Stimulated activated CD4-positive, alpha-beta T cell treated with anti-CD3 and anti-CD28 coated beads, Interleukin-2, amount 100 ng/mL, for 24 hours (primary cell): ENCODE measurements at places on chromosomes 2 and 18.

DNA sequence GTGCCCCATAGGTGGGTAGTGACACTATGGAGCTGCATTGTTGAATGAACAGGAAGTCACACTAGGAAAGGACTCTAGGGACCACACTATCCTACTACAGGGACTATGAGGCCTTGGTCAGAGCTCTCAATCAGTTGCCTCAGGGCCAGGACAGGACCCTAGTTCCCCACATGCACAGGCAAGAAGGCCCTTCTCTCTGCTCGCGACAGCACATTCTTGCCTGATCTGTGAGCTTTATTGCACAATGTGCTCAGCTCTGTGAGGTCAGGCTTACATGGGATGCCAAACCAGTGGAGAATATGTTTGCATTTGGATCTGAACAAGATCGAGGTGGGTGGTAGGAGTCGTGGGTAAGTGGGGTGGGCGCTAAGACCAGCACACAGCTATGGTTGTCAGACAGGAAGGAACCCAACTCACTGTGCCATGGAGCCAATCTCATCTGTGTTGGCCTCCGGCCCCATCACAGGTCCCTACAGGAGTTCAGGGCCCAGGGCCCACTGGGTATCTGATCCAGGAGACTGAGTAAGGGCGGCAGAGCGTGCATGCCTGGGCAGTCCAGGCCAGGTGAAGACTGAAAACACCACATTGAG, 8.0 kb downstream of the PCARE start:
- no peak for DNase-seq

GRCh38 chr2:17416884-17417391, 101.3 kb downstream of the RAD51AP2 start:
- DNase-seq: no peak

- no peak for DNase-seq
These were observed 1.4 kb upstream of the SLC20A1 start for GRCh38 chr2:112644155-112644932.

GRCh38 chr2:11876889-11877288, 130.5 kb downstream of the LPIN1 start:
- DNase-seq: no peak

- no peak for DNase-seq
These were observed 113.2 kb downstream of the MRO start for GRCh38 chr18:50706651-50707050.

- no peak for DNase-seq
These were observed 26.8 kb downstream of the MOGAT1 start for GRCh38 chr2:222698276-222698675.

GRCh38 chr2:135590619-135591260, 59.5 kb downstream of the R3HDM1 start:
- no peak for DNase-seq

- no peak for DNase-seq
These were observed 2026.1 kb upstream of the CELF4 start for GRCh38 chr18:39591649-39592048.

GRCh38 chr2:186459009-186459408, 27.1 kb upstream of the ZC3H15 start:
- no peak for DNase-seq

GRCh38 chr2:142422769-142423168, 292.0 kb upstream of the LRP1B start:
- DNase-seq: no peak

- no peak for DNase-seq
These were observed 558 bp downstream of the MRPS5 start for GRCh38 chr2:95121093-95121406.

DNA sequence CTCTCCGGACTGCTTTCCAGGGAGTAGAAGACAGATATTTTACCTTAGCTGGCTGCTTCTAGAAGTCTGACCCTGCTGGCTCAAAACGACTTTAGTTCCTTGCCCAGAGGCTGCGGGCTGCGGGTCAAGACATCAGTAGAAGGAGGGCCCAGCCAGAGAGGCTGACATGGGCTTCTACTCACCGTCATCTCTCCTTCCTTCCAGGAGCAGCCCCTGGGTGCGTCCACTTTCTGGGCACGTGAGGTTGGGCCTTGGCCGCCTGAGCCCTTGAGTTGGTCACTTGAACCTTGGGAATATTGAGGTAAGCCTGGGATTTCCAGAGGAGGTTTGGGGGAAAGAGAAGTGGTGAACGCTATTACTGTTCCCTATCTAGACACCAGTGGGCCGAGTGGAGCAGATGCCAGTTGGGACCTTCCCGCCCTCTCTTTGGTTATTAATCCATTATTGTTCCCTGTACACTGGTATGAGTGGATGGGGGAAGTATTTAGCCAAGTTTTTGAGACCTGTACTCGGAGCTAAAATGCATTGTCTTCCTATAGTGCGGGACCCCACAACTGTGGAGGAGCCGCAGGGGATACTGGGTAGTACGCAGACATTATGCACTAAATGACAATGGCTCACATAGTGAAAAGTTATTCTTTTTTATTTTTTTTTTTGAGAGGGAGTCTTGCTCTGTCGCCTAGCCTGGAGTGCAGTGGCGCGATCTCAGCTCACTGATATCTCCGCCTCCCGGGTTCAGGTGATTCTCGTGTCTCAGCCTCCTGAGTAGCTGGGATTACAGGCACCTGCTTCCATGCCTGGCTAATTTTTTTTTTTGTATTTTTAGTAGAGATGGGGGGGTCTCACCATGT, 26.3 kb upstream of the CASP8 start:
- peak; percentile 24 for DNase-seq

GRCh38 chr2:789529-789928, 112.3 kb upstream of the TMEM18 start:
- peak; percentile 12 for DNase-seq

GRCh38 chr18:74524097-74524496, 10.2 kb upstream of the CNDP1 start:
- no peak for DNase-seq

DNA sequence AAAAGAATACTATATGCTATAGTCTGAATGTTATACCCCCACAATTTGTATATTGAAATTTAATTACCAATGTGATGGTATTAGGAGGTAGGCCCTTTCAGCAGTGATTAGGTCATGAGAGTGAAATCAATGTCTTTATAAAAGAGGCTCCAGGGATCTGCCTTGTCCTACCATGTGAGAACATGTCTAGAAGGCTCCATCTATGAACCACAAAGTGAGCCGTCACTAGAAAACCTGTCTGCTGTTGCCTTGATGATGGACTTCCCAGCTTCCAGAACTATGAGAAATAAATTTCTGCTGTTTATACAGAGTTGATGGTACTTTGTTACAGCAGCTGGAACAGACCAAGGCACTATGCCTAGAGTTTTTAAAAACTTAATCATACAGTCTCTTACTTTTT, 46.3 kb upstream of the FAM124B start:
- no peak for DNase-seq

DNA sequence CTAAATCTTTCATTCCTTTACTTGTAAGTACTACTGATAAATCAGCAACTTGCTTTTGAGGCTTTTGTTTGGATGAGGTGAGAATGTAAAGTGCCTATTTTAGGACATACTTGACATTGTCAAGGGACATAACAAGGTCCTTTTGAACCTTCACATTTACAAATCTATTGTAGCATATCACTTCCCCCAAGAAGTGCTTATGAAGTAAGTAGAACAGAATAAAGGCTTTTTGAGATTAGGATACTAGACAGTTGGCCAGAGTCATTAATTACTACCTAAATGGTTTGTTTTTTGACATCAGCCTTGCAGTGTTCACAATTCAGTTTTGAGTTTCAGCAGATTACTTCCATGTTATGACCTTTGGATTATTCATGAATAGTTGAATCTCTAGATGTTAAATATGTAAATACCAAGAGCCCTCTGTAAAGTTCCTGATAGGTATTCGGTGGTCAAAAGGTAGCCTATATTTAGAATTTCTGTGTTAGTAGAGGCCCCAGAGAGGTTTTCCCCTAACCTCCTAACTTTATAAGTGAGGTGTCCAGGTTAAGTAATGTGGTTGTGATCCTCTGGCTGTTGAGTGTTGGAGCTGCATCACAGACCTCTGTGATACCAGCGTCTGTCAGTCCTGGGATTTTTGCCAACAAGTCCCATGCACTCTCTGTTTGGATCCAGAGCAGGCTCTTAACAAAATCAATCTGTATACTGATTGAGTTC, 67.2 kb downstream of the LCLAT1 start:
- no peak for DNase-seq

DNA sequence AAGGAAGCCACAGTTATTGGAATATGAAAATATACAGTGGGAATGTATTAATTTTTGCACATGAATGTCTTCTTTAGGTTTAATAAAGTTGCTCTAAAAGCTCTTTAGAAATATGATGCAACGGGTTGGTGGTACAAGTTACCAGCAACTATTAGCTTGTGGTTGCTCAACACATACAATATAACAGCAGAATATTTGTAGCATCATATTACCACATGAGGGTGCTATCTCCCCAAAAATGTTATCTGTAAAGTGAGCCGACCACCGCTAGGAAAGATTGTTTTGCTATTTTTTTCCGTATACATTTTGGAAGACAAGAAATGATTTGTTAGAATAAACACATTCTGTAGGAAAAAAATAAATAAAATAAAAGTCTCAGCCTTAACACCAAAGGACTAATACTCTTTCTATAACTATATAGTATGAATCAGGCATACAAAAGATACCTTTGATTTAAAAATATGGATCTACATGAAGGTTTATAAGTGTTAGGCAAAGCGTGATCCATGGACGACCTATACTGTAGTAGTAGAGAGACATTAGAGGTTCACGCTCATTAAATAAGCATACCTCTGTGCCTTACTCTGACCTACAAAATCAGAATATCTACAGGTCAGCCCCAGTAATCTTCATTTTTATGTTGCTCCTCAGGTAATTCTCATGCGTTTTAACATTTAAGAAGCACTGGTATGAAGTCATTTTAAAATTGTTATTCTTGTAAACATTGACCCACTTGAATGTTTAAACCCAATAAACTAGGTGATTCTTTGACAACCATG, 1110.6 kb upstream of the ACVR2A start:
- no peak for DNase-seq

- no peak for DNase-seq
These were observed 51.6 kb downstream of the MAPK4 start for GRCh38 chr18:50611529-50611941.

DNA sequence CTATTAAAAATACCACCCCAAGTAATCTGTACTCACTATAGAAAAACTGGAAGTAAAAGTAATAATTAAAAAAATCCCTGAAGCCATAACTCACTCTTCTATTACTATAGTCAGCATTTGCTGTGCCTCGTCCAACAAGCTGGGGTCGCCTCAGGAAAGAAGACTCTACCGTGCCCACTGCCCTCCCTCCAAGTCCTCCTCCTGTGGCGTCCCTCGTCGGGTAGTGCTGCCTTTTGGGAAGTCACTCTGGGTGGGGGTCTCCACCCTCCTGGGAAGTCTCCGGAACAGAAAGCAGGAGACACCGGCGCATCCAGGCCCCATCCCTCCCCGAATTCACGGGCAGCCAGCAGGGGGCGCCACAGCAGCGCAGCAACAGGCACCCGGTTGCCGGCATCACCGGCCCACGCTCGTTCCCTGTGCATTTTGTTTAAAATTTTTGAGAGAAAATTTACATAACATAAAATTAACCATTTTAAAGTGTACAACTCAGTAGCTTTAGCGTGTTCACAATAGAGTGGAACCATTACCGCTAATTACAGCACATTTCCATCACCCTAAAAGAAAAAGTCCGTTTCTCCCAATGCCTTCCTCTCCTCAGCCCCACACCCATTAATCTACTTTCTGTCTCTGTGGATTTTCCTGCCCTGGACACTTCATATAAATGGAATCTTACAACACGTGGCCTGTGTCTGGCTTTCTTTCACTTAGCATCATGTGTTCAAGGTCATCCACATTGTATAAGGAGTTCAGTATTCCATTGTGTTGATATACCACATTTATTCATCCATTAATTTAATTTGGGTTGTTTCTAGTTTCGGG, 62.2 kb downstream of the ADNP2 start:
- peak; percentile 62 for DNase-seq

DNA sequence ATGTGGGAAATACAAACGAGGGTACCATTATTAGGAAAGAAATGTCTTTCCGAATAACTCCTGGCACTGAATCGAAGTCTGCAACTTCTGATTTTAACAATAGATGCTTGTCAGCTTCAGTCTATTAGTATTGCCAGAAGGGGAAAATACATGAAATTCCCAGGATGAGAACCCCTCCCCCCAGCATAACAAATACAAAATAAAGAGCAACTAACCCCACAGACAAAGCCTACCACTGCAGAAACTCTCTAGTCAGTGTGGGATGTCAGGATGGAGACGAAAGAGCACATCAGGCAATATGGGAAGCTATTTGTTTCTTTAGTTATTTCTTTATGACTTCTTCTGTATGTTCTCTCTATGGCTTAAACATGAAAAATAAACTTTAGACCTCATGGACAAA, 365.0 kb upstream of the CDH2 start:
- no peak for DNase-seq

DNA sequence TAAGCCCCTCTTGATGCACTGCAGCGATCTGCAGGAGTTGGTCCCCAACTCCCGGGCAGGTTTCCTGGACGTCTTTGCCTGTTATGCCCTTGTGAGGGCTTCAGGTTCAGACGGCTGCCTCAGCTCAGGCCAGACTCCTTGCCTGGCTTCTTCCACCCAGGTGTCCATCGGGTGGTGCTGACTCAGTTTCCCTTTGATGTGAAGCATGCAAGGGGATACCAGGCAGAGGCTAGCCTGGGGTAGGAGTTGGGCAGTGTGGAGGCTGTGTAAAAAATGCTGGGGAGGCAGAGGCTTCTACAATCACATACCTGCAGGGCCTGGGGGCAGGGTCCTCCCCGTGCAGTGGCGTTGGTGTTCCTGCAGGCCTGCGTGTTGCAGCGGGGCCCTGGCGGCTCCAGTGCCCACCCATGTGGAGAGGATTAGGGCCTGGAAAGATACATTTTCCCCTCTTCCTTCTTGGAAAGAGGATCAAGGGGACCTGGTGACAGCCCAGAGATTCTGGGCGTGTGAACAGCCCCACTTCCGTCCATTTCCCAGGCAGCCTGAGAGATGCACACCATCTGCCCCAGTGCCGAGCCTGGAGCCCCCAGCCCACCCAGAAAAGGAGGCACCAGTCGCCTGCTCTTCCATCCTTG, 338.3 kb downstream of the DYSF start:
- peak; percentile 12 for DNase-seq

DNA sequence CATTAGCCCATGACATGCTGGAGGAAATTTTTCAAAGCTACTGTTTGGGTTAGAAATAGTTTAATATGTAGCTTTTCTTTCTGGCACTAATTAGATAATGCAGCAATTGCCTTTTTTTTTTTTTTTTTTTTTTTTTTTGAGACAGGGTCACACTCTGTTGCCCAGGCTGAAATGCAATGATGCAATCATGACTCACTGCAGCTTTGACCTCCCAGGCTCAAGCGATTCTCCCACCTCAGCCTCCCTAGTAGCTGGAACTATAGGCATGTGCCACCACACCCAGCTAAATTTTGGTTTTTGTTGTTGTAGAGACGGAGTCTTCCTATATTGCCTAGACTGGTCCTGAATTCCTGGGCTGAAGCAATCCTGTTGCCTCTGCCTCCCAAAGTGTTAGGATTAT, 136.2 kb downstream of the SP100 start:
- DNase-seq: no peak

GRCh38 chr2:239029958-239030357, 182.1 kb downstream of the TWIST2 start:
- no peak for DNase-seq

GRCh38 chr18:27994571-27994970, 182.4 kb downstream of the CDH2 start:
- DNase-seq: no peak

- no peak for DNase-seq
These were observed 156.4 kb upstream of the MMADHC start for GRCh38 chr2:149743842-149744448.
